ENCODE measurements at places on chromosomes 4 and X. TPM values are rescaled to one million over a fixed set of nuclear protein-coding genes. Genes with fewer than 3 reads are reported as not detected.

- no peak for DNase-seq
These were observed 765 bp downstream of the ENOPH1 start for GRCh38 chr4:82430964-82431745.

Gene TRMT10A
- 1.5 TPM for polyA plus RNA-seq

GRCh38 chr4:152021788-152022438 is 261.1 kb upstream of the GATB start:
- DNase-seq: no peak

- no peak for DNase-seq
These were observed 37.0 kb upstream of the FGF13 start for GRCh38 chrX:138748480-138748879.

Gene ANK2
- polyA plus RNA-seq: 14.2 TPM

Gene SH3D19
- 11.7 TPM for polyA plus RNA-seq

DNA sequence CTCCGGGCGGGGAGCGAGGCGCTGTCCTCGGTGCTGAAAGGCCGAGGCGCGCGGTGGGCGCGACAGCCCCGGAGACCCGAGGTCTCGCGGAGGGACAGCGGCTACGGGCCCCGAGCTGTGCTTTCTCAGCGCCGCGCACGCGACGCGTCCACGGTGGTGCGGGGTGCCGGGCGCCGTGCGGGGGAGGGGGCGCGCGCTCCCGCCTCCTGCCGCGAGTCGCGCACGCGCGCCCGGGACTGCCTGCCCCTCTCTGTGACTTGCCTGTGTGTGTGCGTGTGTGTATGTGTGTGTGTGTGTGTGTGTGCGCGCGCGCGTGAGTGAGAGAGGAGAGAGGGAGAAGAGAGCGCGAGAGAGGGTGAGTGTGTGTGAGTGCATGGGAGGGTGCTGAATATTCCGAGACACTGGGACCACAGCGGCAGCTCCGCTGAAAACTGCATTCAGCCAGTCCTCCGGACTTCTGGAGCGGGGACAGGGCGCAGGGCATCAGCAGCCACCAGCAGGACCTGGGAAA is at the start of gene GRIA2:
Gene GRIA2, plus strand, starts transcription at position 358 of the 511 bp plus-strand sequence. CDS start 315 bp downstream, outside the sequence.
- no peak for DNase-seq

DNA sequence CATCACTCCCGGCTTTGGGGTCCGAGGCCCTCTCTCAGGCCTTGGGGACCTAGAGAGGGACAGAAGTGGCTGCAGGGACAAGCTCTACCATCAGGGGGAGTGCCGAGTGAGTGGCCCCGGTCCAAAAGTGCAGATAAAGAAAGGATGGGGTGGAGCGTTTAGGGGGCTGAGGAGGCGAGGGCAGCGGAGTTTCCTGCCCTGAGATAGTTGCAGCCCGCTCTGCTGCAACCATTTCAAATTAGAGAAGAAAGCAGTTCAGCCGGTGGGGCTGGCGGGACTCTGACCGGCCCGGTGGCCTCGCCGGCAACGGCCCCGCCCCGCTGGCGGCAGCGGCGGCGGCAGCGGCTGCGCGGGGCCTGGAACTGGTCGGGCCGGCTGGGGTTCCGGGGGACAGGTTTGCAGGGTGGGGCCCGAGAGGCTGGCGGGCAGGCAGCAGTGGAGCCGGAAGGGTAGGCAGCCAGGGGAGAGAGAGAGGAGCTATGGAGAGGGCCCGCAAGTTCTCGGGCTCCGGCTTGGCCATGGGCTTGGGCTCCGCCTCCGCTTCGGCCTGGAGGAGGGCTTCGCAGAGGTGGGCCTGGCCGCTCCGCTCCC is 7.6 kb downstream of the DLG3 start:
- no peak for DNase-seq

- DNase-seq: no peak
These were observed 240.5 kb downstream of the MAML3 start for GRCh38 chr4:139913398-139913990.

DNA sequence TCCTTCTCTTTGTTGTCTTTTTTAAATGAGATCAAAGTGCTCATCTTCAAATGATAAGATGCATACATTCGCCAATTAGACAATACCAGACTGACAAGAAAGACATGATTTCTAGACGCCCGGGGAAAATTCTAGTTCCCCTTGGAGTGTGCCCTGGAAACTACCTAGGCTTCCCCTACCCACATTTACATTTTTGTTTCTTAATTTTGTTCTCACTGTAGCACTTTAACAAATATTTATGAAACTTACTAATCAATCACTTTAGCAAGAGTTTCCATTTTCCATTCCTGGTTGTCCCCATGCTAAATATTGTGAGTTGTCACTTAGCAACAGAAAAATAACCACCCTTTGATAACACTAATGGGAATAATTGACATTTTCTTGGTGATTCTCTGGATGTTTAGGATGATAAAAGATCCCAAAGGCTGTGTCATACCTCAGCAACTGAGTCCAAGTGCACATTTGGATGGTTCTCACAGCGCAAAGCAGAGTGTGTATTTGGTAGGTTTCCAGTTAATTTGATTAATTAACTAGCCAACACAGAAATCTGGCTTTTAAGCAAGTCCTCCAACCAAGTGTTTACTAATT is 69.6 kb downstream of the FGFBP1 start:
- no peak for DNase-seq

- no peak for DNase-seq
These were observed 5.0 kb downstream of the FAM114A1 start for GRCh38 chr4:38872620-38873019.

DNA sequence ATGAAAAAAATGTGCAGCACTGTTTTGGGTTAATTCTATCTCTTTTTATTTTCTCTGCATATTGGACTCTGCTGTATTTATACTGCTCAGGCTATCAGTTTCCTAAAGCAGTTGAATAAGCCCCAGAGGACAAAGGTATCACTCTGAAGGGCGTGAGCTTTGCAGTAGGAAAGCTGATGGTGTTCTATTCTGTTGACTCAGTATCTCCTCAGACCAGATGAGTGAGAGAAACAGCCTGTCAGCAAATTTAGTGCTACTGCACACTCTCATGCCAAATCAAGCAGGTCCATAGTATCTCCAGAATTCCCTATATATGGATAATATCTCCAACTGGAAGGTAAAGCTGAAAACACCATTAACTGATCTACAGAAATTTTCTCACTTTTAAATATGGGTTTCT is 132.3 kb upstream of the UGT8 start:
- no peak for DNase-seq

Gene FHDC1
- polyA plus RNA-seq: 6.4 TPM

Gene REST
- polyA plus RNA-seq: 10.2 TPM

Gene TMEM35A
- polyA plus RNA-seq: 3.9 TPM

DNA sequence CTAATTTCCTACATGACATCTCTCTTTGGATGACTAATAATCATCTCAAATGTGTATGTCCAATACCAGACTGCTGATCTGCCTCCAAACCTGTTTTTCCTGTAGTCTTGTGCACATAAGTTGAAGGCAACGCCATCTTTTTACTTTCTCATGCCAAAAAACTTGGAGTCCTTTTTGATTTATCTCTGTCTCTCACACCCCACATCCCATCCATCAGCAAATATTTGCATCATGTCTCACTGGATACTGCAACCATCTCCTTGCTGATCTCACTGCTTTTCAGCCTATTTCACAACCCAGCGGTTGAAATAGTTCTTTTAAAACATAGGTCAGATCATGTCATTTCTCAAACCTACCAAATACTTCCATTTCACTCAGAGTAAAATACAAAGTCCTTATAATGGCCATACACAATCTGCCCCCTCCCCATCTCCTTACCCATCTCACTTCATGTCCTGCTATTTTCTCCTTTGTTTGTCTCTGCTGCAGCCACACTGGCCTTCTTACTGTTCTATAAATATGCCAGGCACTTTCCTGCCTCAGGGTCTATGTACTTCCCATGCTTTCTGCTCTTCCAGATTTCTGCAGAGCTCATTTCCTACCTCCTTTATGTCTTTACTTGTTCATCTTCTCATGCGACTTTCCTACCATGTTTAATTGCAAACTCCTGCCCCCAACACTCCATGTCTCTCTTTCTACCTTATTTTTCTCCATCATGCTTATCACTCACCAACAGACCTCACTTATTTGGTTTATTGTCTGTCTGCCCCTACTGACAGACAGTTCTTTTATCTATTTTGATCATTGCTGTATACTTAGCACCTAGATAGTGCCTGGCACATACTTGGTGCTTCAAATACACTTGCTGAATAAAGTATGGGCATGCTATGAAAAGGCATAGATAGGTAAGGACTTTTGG is 98.8 kb downstream of the ANXA3 start:
- no peak for DNase-seq

DNA sequence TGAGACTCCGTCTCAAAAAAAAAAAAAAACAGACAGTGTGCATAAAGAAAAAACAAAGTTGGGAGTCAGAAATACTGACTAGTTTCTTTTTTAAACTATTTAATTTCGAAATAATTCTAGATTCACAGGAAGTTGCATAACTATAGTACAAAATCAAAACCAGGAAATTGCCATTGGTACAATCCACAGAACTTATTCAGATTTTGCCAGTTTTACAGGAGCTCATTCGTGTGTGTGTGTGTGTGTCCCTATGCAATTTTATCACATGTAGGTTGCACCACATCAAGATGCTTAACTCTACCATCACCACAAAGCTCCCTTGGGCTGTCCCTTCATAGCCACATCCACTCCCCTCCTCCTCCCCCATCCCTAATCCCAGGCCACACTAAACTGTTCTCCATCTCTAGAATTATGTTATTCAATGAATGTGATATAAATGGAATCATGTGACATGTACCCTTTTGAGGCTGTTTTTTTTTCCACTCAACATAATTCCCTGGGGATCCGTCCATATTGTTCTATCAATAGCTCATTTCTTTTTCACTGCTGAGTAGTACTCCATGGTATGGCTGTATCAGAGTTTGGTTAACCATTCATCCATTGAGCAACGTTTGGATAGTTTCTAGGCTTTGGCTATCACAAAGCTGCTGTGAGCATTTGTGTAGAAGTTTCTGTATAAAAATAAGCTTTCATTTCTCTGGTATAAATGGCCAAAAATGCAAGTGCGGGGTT is 16.3 kb upstream of the DDX3X start:
- DNase-seq: no peak

Gene EVC2
- polyA plus RNA-seq: 0.73 TPM

Gene ABCG2
- 2.4 TPM for polyA plus RNA-seq

Gene SPIN2B
- 7.4 TPM for polyA plus RNA-seq

- peak; percentile 17 for DNase-seq
These were observed 124.8 kb downstream of the HMX1 start for GRCh38 chr4:8746523-8747466.

DNA sequence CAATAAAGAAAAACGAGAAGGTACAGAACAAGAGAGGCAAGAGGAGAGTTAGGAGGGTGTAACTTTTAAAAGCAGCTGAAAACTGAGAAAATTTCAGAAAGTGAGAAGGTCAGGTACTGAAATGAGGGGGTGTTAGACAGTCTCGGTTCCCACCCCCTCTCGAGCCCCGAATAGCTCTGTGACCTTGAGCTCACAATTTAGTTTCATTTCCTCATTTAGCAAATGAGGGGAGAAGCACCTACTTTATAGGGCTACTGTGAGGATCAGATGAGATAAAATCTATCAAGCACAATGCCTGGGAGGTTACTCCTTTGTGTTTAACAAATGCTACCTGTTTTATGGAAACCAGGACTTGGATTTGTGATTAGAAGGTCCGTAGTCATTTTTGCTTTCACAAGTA is 4.9 kb downstream of the UGT8 start:
- DNase-seq: no peak

DNA sequence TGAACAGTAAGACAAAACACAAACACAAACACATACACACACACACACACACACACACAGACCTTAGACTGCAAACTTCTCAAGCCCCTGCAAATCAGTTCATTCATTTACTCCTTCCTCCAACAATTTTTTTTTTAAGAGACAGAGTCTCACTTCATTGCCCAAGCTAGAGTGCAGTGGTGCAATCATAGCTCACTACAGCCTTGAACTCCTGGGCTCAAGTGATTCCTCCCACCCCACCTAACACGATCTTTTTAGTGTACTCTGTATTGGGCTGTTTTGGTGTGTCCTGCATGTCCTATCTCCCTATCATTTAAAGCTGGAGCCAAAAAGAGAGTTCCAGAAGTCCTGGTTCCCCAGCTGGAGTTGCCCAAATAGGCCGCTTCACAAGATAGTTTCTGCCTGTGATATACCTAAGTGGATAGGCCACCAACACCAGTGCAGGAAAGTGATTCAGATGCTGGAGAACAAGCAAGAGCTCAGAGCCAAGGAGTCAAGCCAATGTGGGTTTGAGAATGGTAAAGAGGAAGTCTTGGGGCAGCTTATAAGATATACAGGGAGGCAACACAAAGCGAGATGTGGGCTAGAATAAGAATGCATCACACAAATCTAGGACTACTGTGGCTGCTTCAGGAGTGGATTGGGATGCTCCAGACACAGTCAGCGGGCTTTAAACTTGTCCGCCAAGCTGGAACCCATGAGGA is 85.4 kb upstream of the RAPGEF2 start:
- DNase-seq: no peak

Gene FAT4
- polyA plus RNA-seq: 0.78 TPM

GRCh38 chr4:666436-666810 is 7.7 kb downstream of the ATP5ME start:
- no peak for DNase-seq

Gene SLC10A6
- not detected for polyA plus RNA-seq

DNA sequence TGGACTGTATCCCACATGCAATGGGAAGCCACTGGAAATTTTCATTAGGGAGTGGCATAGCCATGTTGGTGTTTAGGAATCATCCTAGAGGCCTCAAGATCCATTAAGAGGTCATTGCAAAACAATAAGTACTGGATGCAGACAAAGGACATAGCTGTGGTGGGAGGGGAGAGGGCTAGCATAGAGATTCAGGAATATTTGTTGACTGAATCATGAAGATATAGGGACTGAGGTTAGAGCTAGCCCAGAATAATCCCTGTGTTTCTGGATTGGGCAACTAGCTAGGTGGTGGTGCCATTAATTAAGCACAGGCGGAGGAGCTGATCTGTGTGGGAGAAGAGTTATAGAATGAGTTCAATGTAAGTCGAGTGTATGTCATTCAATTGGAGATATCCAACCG is 135.0 kb downstream of the RAB28 start:
- no peak for DNase-seq

Gene CLGN
- 0.63 TPM for polyA plus RNA-seq

Gene SEL1L3
- polyA plus RNA-seq: 18.2 TPM

- DNase-seq: no peak
These were observed 1056.2 kb downstream of the DMD start for GRCh38 chrX:32155044-32155638.

DNA sequence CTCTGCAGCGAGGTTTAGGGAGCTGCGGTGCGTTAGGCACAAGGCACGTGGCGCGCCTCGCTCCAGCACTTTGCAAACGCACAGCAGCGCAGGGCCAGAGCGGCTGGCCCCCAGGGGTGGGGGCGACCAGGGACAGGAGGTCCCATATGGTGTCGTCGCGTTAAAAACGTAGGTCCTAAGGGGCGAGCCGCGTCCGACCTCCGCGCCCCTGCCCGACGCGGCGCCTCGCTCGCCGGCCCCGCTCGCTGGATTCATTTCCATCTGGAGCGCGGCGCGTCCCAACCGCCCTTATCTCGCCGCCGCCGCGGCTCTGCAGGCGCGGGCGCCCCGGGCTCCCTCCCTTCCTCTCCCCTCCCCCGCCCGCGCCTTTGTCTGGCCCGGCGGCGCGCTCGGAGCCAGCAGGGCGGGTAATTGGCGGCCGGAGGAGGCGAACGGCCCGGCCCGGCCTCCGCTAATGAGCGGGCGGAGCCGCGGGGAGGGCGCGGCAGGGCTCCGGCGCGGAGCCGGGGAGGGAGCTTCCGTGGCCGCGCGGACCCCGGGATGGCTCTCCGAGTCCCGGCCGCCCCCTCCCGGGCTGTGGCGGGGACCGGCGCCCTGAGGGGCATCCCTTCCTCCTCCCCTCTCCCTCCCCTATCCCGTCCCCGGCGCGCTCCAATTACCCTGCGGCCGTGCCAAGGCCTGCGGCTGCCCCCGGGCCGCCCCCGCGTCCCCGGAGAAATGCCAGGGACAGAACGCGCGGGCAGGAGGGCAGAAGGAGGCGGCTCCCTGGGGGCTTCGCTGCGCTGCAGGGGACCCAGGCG is 409.0 kb downstream of the BCOR start:
- DNase-seq: peak; percentile 63

Gene LGI2
- 1.4 TPM for polyA plus RNA-seq
